ENCODE measurements at places on chromosomes 3 and 15.

GRCh38 chr15:49863431-49864224, 242.8 kb downstream of the DTWD1 start:
- ATAC-seq: no peak

DNA sequence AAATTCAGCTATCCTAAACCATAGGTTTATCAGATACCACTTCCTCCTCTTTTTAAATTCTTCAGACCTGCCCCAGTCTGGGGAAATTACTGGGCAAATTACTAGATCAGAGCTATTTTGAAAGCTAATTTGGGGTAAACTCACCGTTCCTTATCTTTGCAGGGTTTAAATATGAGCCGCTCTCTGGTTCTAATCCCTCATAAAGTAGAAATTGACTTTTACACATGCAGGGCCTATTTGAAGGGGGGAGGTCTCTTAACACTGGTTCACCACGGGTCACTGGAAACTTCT, 11.0 kb upstream of the MEIS2 start:
- no peak for ATAC-seq

DNA sequence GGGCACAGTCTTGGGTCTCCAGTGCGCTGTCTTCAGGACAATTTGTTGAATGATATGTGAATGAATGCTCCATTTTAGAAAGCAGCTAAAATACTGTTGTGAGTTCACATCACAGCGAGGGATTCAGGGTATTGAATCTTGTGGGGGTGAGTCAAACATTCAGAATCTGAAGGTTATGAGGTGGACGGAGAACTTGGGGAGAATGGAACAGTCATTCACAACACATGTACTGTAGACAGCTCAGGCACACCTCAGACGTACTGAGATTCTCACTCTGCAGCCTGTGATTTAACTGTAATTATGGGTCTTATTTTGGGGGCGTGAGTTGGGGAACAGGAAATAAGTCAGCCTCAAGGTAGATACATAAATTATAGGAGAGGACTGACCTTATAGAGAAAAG, 13.9 kb downstream of the CRYBG3 start:
- ATAC-seq: no peak

- ATAC-seq: peak; percentile 32
These were observed 31.7 kb downstream of the SPINK8 start for GRCh38 chr3:48301800-48302166.

GRCh38 chr3:96478496-96478895, 335.9 kb upstream of the EPHA6 start:
- ATAC-seq: no peak

DNA sequence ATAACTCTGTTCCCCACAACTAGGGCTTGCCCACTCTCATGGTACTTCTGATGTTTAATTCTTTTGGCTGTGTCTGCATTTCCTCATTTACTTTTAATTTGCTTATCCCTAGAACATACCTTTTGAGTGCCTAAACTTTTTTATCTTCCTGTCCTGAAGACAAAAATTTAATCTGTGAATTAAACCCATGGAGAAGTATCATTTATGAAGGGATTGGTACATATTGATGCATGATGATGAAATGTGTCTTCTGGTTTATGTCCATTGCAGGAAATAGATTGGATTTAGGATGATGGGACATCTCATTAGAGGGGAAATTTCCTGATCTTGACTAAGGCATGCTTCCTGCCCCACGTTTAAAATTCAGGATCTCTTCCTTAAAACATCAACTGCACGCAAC, 109.5 kb downstream of the PGPEP1L start:
- no peak for ATAC-seq

- ATAC-seq: peak; percentile 95
These were observed 172.7 kb upstream of the TRIM42 start for GRCh38 chr3:140505213-140505612.

DNA sequence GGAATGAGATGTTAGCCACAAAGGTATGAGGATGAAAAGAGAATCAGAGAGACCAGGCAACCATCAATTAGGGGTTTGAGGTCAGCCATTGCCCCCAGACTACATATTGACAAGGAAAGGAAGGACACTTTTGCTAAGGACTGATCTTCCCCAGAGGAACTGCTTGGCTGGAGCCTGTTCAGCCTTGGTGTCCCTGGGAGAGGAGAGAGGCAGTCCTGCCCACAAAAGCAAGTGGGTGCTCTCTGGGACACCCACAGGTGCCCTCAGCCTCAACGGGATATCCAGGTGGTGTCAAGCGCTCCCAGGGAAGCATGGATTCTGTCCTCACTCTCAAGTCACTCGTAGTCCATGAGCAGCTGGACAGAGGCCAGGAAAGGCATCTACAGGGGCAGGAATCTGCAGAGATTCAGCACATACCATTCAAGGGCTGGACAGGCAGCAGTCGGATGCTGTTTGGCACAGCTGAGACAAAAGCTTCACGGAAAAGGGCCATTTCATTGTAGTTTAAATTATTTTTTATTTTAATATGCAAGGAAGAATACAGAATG, 166.2 kb downstream of the UACA start:
- no peak for ATAC-seq

DNA sequence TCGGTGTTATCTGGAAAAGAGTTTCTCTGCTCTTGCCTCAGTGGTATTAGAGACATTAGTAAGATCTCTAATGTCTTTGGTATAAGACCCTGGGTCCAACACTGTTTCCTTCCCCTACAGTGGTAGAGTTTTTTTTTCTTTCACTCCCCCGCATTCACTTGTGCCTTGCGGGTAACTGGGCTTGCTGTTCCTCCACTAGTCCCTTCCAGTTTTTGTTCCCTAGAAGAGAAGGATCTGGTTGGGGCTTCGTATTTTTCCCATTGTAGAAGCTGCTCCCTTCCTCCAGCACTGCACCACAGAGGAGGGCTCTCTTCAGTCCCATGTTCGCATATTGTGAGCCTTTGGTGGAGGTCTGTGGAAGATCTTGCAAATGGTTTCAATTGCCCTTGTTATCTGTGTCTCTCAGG, 13.7 kb downstream of the CTDSPL2 start:
- no peak for ATAC-seq

DNA sequence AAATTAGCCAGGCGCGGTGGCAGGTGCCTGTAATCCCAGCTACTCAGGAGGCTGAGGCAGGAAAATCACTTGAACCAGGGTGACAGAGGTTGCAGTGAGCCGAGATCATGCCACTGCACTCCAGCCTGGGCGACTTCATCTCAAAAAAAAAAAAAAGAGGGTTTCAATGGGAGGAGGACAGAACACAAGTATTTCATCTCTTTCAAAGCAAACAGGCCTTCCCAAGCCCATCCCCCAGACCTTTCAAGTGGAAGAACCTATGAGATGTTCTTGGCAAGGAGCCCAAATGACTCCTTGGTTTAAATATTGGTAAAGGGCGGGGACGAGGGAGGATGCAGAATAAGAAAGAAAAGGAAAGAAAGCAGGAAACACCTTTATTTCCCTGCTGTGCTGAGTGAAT, 62.2 kb upstream of the MCF2L2 start:
- ATAC-seq: peak; percentile 60

GRCh38 chr3:25021816-25022215, 406.2 kb upstream of the RARB start:
- ATAC-seq: peak; percentile 31

GRCh38 chr15:98071786-98072185, 111.3 kb downstream of the ARRDC4 start:
- no peak for ATAC-seq

GRCh38 chr3:149654188-149654601, 3.6 kb downstream of the WWTR1 start:
- no peak for ATAC-seq

GRCh38 chr3:184258926-184259325, 2.4 kb downstream of the CAMK2N2 start:
- no peak for ATAC-seq

DNA sequence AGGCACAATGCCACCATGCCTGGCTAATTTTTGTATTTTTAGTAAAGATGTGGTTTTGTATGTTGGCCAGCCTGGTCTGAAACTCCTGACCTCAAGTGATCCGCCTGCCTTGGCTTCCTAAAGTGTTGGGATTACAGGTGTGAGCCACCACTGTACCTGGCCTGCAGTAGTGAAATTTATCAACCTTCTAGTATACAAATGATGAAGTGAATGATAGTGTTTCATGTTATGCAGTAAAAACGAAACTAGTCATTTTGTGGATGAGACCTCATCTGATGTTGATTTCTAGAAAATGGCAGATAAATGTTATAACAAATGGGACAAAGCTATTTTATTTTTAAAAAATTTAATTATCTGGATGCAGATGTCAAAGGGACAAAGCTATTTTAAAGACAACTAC, 32.9 kb downstream of the NXPE3 start:
- no peak for ATAC-seq

DNA sequence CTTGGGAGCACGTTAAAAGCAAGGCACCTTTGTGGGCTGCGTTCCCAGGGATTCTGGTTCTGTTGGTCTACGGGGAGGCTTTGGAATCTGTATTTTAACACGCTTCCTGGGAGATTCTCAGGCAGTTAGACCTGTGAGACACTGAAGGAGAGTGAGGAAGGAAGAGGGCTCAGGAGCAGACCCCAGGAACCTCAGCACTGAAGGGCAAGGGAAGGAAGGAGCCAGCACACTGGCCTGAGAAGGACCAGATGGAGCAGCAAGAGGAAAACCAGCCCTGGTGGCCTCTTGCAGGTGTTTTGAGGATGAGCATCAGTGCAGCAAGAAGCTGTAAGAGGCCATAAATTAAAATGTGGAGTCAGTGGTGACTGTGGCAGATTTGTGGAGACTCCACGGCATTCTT, 146.7 kb downstream of the RPLP1 start:
- no peak for ATAC-seq

DNA sequence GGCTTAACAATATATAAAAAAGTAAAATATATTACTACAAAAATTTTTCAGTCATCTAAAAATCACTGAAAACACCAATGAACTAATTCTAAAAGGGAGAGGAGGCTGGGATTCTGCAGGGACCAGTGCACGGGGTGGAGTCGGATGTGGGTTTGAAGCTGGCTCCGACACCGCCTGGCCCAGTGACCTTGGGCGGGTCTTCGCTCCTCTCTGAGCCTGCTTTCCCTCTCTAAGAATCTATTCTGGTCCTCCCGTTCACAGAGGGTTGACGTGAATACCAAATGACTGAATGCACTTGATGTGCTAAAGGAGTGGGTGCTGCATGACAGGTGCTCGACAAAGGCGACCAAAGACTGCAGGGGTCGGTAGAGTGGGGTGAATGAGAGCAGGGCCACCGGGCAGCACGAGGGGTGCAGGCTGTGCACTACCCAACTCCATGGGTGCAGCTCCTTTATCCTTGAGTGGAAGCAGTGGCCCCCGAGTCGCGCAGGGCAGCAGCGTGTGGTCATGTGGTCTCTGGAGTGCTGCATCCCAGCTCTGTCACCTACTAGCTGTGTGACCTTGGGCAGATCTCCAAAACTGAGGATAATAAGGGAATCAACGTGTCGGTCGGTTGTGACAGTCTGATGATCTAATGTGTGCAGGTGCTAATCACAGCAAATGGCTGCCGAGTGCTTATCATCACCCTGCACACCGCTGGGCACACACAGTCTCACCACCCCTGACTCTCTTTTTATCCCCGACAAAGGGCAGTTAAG, 8.6 kb upstream of the IQSEC1 start:
- peak; percentile 33 for ATAC-seq

- no peak for ATAC-seq
These were observed 304.1 kb downstream of the UNC13C start for GRCh38 chr15:54282228-54282836.

- no peak for ATAC-seq
These were observed 503.6 kb downstream of the UNC13C start for GRCh38 chr15:54481819-54482218.

DNA sequence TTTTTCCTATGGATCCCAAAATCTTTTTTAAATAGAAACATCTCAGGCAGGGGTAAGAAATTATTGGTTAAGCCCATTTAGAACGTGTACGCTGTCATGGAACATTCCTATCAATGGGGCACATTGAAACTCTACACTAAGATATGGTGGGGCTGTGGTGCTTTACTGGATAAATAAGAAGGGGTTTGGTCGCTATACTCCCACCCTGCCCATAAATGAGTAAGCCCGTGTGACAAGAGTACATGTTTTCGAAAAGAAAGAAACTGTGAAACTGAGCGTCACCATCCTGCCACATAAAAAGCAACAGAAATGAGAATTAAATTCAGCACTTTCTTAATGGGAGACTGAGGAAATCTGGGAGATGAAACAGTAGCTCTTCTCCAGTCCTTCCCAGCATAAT, 929.7 kb upstream of the CFAP20DC start:
- no peak for ATAC-seq

- ATAC-seq: peak; percentile 76
These were observed 174.0 kb upstream of the PRICKLE2 start for GRCh38 chr3:64399205-64399800.

DNA sequence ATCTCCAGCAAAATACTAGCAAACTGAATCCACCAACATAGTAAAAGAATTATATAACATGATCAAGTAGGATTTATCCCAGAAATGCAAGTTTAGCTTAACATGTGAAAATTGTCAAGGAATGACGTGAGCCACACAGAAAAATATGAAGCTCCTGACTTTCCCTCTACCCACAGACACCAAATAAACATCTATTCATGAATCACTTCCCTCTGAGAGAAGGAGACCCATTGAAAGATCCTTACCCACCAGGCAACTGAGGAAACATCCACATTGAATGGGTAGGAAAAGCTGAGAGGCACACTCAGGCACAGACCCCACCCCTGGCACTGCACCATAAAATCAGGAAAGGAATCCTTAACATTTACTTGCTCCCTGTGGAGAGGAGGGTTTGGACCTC, 102.2 kb upstream of the MANF start:
- no peak for ATAC-seq

DNA sequence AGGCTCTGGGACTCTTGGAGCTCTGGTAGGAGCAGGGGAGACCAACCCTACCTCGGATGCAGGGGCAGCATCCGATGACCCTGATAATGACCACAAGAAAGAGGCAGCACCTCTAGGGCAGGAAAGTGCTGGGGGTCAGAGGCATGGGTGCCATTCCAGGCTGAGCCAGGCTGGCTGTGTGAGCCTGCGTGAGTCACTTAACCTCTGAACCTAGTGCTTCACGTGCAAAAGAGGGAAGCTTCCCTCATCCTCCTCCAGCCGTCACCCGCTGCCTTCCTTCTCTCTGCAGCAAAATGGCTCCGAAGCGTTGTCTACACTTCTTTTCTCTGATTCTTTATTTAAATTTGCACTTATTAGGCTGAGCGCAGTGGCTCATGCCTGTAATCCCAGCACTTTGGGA, 35.5 kb downstream of the ZDHHC19 start:
- ATAC-seq: no peak

- ATAC-seq: no peak
These were observed 115.9 kb upstream of the ST8SIA2 start for GRCh38 chr15:92277776-92278175.

DNA sequence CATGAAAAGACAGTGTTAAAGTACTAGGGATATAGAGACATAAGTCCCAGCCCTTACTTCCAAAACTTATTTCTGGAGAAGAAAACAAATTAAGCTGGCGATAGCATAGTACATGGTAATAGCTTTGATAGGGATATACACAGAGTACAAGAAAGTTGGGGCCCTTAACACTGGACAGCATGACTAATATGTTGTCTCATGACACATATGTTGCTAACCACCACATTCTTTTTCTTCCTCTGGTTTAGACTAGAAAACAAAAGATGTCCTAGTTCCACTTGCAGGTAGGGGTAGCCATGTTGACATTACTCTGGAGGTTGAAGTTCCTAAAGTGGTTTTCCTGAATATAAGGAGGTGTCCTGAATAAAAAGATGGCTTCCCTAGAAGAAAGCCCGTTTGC, 75.3 kb downstream of the RFX7 start:
- ATAC-seq: no peak

- ATAC-seq: no peak
These were observed 785.6 kb downstream of the NTRK3 start for GRCh38 chr15:87470923-87471322.

- ATAC-seq: no peak
These were observed 128.4 kb downstream of the ASB7 start for GRCh38 chr15:100730655-100731266.

GRCh38 chr3:171883893-171884279, 40.7 kb downstream of the TMEM212 start:
- ATAC-seq: no peak

Measured in motor neuron (in vitro differentiated cells).